ENCODE measurements at places on chromosomes 7 and 10.

DNA sequence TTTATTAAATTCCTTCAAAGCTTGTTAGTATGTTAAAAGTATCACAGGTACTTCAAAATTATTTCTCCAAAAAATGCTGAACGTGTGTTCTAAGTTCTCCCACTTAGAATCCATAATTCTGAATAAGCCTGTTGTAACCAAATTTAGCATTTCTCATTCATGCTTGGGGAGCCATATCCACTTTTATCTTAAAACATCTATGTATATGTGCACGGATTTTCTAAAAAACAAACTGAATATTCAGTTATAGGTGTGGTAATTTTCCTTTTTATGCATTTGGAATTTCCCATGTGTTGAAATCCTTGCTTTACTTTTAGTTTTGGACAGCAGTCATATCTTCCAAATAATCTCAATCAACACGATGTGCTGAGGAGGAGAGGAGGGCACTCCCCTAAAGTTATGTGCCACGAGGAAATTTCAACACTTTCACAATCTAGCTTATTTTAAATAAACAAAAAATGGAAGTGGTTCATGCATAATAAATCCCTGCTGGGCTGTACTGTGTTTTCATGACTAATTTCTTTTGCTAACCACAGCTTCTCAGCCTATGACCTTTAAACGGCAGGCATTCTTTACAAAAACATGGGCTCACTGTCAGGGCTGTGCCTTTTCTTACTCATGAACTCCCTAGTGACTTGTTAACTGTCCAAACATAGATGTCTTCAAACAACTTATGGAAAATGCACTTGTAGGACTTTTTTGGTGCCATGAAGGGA, 380.3 kb upstream of the SEMA3C start:
- peak; percentile 76 for DNase-seq

DNA sequence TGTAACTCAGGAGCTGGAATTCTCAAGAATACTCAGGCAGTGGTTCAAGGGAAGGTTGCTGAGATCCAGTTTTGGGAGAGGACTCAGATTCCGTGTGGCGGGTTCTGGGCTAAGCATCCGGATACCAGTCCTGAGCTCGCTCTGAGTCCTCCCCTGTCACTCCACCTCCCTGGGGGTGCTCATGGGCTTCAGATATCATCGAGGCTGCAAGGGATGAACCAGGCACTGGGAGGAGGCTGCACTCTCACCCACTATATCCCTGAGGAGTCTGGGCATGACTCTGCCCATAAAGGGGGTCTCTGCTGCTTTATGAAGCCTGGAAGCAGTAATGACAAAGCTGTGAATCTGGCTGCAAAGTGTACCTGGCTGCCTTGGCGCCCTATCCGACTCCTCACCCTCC, 188.5 kb downstream of the TNS3 start:
- DNase-seq: no peak

DNA sequence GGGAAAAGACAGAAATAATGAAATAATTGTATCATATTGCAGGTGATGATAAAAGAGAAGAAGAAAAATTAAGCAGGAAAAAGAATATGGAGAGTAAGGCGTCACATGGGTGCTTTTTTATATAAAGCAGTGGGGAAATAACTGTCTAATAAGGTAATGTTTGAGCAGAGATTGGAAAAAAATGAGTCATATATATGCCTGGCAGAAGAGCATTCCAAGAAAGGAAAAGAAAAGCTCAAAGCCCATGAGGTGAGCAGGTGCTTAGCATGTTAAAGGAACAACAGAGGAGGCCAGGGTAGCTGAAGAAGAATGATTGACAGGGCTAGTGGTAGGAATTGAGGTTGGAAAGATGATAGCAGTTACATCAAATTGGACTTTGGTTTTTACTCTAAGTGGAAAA, 739.5 kb downstream of the SORCS1 start:
- DNase-seq: no peak

DNA sequence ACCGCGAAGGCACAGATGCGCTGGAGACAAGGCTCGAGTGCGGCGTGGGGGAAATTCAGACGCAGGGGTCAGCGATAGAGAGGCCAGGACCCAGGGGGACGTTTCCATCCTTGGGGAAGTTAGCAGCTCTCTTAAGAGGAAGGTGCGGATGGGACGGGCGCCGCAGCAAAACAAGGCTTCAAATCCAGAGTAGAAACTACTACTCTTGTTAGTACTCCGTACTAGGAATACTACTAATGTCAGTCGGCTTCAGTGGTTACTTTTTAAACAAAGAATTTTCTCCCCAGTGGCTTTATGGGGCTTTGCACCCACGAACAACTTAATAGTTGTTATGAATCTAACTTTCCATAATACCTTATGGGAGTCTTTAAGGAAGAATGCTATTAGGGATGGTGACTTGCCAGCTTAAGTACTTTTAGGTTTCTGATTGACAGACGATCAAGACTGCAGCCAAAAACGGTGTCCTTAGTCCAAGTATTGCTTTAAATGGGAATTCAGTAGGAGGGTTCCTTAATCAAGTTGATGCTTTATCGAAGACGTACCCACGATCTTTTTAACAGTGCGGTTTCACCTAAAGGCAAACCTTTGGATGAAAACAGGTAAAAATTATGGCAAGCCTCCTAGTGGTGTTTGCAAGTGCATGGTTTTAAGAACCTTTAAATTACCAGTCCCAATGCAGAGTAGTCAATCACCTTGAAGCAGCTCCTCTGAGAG, 812 bp upstream of the IDE start:
- peak; percentile 81 for DNase-seq

DNA sequence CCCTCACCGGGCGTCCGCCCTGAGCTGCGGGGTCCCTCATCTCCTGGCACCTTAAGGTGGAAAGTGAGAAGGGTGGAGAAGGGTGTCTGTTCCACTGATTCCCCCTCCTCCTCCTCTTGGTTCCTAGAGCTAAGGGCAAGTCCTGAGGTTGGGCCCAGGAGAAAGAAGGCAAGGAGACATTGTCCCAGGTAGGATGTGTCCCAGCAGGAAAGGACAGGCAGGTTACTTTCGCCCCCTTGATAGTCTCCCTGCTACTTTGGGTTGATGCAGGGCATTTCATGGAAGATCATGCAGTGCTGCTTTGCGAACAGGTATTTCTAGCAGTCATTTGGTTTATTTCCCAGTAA, 582 bp downstream of the STEAP2 start:
- DNase-seq: no peak

- no peak for DNase-seq
These were observed 56.2 kb downstream of the HK1 start for GRCh38 chr10:69334302-69335062.

- peak; percentile 9 for DNase-seq
These were observed 120.2 kb upstream of the TMEM229A start for GRCh38 chr7:124152859-124153692.

DNA sequence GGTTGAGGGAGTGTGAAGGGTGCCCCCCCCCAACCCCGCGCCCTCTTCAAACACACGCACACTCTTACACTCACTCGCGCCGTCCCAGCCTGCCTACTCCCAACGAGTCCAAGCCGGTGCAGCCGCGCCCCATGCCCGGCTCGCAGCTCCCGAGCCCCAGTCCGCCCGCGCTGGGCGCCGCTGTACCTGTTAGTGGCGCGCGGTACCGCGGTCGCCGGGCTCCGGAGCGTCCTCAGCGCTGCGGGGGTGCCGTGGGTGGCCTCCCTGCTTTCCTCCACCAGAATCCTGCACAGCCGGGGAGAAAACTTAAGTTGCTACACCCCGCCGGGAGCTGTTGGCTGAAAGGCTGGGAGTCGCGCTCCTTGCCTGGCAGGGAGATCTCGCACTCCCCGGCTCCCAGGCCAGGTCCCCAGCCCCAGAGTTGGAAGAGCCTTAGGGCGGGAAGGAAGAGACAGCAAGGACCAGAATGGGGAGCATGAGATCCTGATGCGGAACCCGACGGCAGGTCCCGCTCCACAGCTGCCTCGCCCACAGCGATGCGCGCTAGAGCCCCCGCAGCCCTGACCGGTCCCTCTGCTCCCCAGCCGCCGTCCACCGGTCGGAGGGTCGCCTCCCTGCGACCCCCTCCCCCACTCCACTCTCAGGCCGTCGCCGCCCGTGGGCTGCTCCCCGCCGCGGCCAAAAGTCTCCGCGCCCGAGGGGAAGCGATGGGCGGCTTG, 863 bp downstream of the ST8SIA6 start:
- no peak for DNase-seq

GRCh38 chr7:97798046-97799019, 66.4 kb downstream of the TAC1 start:
- DNase-seq: no peak

- no peak for DNase-seq
These were observed 168.5 kb downstream of the LCOR start for GRCh38 chr10:97000487-97001182.

DNA sequence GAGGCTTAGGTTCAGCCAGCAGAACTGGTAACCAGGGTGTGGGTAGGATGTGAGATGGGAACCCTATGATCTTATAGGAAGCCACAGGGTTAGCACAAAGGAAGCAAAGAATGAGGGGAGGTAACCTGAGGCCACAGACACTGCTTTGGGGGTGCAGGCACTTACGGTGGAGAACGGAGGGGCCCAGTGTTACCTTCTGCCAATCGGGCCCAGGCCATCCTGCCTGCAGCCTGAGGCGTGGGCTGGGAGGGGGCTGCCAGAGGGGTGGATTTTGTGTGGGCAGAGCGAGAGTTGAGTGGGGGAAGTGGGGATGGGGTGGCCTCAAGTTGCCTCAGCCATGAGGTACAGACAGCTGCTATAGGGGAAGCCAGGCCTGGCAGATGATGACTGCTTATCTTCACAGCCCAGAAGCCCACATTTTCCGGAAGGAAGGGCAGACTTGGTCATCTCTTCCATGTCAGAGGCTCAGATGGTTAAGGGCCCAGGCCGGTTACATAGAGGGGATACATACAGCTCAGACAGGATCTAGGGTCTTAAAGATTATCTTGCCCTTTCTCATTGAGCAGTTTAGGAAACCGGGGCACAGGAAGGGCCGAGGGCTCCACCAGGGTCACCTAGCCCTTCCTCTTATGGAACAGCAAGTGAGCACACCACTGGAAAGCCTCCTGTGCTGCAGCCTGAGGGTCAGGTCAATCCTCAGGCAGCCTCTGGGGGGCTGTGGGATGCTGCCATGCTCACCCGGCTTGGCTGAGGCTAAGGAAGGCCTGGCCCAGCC, 24.4 kb upstream of the VSIR start:
- peak; percentile 71 for DNase-seq

GRCh38 chr7:39666562-39666961, 43.2 kb downstream of the RALA start:
- DNase-seq: no peak

- DNase-seq: no peak
These were observed 269.1 kb downstream of the GATA3 start for GRCh38 chr10:8323428-8324054.

DNA sequence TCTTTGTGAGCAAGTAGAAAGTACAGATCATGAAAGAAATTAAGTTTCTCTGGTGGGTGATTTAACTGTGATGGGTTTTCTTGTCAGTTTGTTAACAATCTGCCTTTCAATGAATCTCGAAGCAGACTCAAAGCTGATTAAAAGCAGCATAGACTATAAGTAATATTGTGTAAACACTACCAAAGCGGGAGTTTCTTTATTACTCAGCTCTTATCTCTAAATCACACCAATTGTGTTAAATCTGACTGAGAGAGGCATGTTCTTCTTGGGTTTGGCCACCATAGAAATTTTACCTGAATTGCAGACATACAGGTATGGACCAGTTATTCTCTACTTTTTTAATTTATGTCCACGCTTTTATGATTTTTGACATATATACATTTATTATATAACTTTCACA, 65.2 kb downstream of the DKK1 start:
- no peak for DNase-seq

DNA sequence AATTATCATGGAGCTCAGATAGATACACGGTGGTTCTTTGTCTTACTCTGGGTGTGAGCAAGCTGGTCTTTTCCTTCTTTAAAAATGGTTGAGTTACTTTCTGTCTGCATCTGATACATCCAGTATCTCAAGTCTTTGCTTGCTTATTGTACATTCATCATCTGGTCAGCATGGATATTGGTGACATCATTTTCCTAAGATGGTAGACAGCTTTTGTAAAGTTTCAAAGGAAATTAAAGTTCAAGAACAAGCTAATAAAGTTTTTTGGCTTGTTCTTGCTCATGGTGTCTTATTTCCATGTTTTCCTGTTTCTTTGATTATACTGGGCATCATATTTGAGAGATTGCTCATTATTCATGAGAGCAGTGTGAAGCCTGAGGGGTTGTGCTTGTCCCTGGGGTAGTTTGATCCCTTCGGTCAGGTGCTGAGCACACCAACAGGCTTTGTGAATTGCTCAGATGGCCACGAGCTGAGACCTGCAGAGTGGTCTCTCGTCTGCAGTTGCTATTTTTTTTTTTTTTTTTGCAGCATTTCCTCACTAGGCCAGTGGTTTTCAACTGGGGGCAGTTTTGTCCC, 38.5 kb downstream of the MGMT start:
- DNase-seq: no peak

- no peak for DNase-seq
These were observed 4.8 kb downstream of the GRIFIN start for GRCh38 chr7:2471396-2471795.

DNA sequence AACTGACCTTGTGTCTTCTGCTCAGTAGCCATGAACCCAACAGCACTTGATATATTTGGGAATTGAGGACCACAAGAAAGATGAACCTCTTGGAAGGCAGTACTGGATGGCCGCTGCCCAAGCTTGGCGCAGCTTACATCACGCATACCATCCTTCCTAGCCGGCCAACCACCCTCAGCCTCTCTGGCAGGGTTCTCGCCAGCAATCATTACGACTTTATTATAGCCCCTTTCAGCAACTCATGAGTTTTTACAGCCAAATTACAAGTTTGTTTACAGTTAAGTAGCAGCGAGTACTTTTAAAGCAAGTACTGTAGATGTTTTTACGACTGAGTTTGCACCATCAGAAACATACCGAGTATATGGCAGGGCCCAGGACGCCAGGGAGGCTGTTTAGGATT, 769.1 kb downstream of the SUGCT start:
- no peak for DNase-seq

GRCh38 chr10:47055386-47056246, 144.4 kb downstream of the PTPN20 start:
- DNase-seq: peak; percentile 18

DNA sequence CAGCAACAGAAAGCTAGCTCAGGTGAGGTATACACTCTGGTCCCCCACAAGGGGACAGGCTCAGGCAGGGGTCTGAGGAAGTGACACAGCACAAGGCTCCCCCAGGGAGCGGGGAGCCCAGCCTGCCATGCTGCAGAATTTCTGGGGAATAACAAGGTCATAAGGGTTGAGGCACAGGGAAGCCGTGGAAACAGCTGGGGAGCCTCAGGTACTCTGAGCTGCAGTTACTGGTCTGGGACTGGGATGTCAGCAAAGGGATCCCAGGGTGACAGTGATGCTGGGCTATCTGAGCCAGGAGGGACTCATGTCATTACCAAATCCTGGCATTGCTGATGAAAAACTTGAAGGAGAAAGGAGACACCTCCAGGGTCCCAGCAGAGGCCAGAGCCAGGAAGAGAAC, 64.4 kb upstream of the NANOS1 start:
- no peak for DNase-seq
